ENCODE measurements at places on chromosomes 12 and 14.

DNA sequence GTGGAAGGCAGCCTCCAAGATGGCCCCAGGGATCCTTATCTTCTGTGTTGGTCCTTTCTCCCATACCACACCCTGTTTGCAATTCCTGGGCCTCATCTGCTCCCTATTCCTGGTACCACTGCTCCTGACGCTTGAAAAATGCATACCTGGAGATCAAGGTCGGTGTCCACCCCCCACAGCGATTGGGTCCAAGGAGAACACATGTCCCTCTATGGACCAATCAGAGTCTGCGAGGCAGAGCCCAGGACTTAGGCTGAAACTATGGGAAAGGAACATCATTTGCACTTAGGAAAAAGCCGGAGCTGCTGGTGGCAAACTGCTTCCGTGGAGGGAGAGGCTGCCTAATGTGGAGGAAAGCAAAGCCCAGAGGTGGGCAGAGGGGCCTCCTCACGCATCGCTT lies 33.3 kb upstream of the ITPK1 start:
- DNase-seq, result no peak

GRCh38 chr14:38256533-38256840 lies 594 bp upstream of the CLEC14A start:
- DNase-seq, result no peak

GRCh38 chr12:56029666-56030293 lies 8.9 kb downstream of the IKZF4 start:
- peak; percentile 15 for DNase-seq

DNA sequence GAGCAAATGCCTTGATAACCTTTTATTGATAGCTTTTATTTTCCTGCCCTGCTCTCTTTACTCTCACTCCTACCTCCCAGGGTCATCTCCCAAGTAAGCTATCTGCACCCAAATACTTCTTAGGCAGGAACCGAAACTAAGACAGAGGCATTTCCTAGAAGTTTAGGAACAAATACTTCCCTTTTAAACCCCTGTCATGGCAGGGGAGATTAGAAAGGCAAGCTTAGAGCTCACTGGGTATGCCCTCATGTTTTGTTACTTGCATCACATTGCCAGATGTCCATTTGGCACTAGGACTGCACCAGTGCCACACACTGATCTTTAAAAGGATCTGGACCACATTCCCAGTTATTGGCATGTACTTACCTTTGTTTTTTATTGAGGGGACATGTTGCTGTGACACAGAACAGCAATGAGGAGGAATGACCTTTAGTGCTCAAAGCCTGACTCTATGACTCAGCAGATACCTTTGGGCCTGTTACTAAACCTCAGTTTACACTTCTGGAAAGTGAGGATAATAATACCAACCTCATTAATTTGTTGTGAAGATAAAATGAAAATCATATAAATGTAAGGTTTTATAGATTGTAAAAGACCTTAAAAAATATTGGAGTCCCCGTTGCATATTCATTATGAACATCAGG lies 40.9 kb upstream of the MBIP start:
- no peak for DNase-seq

DNA sequence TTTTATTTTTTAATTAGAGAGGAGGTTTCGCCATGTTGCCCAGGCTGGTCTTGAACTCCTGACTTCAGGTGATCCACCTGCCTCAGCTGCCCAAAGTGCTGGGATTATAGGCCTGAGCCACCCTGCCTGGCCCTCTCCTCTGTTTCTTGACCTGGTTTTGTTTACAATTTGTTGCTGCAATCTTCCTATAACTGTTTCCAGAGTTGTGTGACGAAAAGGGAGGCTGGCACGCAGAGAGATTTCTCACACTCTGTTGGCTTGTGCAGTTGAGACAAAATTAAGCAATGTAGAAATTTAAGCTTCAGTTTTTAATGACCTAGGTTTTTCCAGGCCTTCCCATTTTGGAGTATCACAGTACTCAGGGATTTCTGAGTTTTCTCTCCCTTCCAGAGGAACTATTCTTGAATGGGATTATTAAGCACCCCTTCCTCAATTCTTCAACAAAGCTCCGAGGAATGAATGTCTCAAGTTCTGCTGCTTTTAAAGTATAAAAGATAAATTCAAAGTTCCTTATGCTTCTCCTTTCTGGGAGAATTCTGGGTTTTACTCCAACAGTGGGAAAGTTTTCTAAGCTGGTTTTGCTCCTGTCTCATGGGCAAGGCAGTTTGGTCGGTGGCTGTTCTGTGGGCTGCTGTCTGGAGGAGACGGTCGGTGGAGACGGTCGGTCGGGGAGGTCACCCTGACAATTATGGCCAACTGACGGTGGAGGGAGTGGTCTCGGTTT lies 20.4 kb upstream of the FOS start:
- DNase-seq, result no peak

GRCh38 chr12:68977335-68977734 lies 44.4 kb upstream of the CPM start:
- no peak for DNase-seq

- DNase-seq, result no peak
These were observed 7.0 kb downstream of the PPP1R12A start for GRCh38 chr12:79927772-79928474.

GRCh38 chr14:93090826-93091555 lies 24.7 kb downstream of the ITPK1 start:
- DNase-seq, result no peak

GRCh38 chr12:98745578-98746391 lies 100.7 kb downstream of the APAF1 start:
- no peak for DNase-seq

- no peak for DNase-seq
These were observed 40.5 kb upstream of the MON2 start for GRCh38 chr12:62426089-62426488.

DNA sequence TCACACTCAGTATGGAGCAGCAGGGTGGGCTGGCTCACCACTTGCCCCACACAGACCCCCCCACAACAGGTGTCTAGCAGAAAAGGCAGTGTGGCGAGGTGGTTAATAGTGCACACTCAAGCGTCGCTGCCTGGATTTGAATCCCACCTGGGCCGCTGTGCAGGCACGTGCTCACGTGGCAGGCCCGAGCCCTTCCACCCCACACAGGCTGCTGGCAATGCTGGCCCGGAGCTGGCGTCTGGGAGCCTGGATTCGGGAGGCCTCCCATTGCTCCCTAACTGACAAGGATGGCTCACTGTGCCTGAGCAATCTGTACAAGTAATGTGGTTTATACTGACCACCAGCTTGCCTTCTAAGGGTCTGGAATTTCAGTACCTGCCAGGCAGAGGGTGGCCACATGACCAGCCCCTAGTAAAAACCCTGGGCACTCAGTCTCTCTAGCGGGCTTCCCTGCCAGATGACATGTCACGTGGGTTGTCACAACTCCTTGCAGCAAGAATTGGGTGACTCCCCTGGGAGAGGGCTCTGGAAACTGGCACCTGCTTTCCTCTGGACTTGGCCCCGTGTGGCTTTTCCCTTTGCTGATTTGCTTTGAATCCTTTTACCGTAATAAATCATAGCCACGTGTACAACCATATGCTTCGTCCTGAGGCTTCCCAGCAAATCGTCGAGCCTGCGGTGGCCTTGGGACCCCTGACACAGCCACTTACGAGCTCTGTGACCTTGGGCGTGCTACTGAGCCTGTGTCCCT lies 72.8 kb downstream of the SCARB1 start:
- no peak for DNase-seq

DNA sequence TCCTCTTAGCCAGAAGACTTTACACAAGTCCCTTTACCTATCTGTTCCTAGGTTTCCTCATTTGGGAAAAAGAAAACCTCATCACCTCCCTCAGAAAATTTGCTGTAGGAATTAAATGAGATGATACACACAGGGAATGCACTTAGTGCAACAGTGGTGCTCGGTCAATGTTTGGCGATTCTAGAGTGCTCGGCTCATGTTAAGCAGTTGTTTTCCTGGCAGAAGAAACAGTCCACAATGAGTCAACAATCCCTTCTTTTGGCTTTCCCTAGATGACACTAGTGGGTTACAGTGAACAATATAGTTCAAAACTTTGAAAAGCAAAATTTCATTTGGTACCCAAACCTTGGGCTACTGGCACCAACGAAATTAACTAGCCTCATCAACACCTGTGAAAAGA lies 3.9 kb upstream of the TMEM233 start:
- no peak for DNase-seq

- no peak for DNase-seq
These were observed 379.0 kb downstream of the NOVA1 start for GRCh38 chr14:26218861-26219260.

DNA sequence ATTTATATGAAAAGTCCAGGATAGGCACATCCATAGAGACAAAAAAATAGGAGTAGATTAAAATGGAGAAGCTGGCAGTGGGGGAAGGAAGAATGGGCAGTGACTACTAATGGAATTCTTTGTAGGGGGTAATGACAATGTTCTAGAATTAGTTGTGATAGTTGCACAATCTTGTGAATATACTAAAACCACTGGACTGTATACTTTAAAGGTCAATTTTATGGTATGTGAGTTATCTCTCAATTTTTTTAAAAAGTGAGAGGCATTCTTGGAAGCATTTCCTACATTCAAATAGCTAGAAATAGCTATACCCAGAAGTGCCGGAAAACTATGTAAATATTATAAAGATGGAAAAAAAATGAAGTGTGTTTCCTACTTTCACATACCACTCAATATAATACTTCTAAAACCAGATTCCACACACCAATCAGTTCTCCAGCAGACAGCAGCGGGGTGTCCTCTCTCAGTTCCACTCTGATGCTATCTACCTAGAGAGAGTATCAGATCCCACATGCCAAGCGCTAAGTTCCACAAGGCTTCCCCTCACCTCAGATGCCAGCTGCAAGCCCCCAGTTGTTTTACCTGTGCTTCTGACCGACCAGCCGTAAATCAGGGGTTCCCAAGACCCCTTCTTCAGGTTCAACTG lies 41.7 kb upstream of the NID2 start:
- DNase-seq, result no peak

GRCh38 chr14:105313381-105314286 lies 914 bp upstream of the PACS2 start:
- DNase-seq, result peak; percentile 27

Data from progenitor cell of endocrine pancreas (in vitro differentiated cells).